ENCODE measurements at places on chromosomes 2 and 18.

DNA sequence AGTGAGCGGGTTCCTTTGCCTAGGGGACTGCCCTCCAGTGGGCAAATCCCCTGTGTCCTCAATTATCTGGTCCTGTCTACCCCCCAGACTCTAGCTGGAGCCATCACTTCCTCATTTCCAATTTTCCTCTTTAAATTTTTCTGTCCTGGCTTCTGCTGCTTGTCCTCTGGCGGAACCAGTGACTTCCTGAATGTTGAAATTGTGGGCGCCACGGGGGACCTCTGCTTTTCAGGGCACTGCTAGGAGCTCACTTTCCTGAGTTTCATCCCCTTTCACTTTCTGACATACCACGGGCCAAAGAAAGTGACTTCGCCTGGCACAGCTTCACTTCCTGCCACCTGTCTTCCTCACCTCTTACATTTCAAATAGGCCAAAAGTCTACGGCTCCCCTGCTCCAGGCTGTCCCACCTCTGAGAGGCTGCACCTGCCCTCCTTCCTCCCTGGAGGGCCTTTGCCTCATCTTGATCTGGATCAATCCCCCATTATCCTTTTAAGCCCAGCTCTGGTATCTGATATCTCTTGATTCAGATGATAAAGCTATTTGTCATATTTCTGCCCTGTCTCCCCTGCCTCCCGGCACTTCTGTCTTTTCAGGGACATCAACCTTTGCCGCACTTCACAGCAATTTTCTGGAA, 1.4 kb upstream of the MARCO start:
- DNase-seq = no peak

DNA sequence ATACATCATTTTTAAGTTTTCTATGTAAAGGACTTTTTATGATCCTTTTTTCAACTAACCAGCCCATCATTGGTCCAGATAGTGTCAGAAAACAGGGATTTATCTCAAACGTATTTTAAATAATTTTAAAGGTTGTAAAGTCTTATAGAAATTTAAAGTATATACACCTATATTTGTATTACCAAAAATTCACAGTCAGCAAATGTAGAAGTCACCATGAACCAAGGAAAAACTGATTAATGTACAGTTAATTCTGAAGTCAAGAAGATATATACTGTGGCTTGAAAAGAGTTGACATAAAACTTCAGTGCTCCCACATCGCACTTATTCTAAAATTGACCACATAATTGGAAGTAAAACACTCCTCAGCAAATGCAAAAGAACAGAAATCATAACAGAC, 52.4 kb upstream of the MAP2 start:
- DNase-seq = no peak

DNA sequence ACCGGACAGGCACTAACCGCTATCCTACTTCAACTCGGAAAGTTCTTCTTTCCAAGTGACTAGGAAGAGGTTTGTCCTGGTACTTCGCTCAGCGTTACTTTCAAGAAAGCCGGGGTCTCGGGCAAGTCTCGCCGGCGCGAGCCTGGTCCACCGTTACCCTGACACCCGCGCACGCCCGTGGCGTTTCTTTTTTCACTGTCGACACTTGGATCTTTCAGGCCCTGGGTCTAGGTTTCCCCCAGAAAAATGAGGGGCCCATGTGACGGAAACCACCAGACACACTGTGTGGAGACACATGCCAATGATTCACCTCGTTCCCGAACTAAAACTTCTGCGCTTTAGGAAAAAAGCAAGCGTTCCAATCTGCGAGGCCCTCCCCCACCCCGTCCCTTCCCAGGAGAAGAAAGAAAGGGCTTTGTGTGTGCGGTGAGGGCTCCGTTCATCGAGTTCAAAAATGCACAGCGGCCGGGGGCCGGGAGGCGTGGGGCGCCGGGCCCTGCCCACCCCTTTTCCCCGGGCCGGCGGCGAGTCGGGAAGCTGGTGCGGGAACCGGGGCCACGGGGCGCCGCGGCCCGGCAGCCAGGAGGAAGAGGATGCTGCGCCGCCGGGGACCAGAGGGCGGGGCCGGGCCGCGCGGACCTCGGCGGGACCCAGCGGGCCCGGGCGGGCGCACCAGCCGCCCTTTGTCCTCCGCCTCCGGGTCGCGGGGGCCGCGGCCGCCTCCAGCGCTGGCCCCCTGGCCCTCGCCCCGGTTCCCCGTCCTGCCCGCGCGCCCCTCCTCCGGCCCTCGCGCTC, 2.6 kb downstream of the ZNF521 start:
- no peak for DNase-seq

- DNase-seq = no peak
These were observed 1.9 kb downstream of the SS18 start for GRCh38 chr18:26088487-26088886.

DNA sequence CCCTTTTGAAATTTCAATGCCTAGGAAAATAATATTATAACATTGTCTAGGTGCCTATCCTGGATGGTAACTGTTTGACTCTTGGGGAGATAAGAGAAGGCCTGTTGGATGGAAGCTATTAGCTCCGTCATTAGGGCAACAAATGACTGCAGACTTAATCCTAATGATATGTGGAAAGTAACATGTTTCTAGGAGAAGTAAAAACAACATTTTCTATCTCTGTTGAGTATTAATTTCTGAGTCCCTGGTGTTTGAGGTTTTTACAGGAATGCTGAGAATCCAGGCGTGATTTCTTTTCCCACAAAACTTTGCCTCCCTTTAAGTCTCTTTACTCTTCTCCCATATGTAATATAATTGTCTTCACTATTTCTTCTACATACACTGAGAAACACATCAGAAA, 159.1 kb downstream of the GALNT1 start:
- DNase-seq = no peak
